Activated CD4-positive, alpha-beta T cell treated with anti-CD3 and anti-CD28 coated beads, Interleukin-2, amount 10 ng/mL, durations not matched to agents 7 days and 5 days (primary cell): ENCODE measurements at places on chromosomes 4 and X. TPM values are rescaled to one million over a fixed set of nuclear protein-coding genes. Genes with fewer than 3 reads are reported as not detected.

GRCh38 chr4:169987327-169988228 lies 38.6 kb downstream of the MFAP3L start:
- DNase-seq: no peak

Gene FAM241A
- total RNA-seq: 1.2 TPM

Gene PAGE2B
- not detected for total RNA-seq

DNA sequence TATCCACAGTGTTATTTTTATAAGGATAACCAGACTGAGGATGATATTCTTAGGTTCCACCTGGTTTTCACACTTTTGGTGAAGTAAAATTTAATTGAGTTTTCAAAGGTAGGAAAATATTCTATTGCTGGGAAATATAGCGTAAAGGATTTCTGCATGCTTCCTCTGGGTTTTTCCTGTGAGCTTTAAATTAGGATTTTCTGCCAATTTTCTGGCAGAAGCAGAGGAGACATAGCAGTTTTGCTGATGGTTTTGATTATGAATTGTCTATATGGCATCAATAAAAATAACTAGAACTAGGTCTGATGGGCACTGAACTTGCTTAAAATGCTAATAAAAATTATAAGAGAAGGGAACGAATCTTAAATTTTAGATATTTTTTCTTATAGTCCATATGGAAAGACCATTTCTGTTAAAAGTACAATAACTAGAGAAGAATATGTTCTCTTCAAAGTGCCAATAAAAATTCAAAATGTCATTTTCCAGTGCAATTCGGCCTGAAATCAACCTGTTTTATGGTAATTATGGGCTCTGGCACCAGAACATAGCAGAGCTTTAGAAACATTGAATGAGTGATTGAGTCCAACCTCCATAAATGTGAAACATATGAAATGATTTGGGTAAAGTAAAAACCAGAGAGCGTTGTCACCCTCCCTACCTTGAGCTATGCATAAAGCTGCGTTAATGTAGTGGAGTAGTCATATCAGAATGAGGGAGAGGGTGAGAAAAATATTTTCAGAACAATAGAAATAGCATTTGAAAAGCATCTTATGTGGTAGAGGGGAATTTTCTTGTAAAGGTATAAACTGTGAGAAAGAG lies 279.7 kb downstream of the SPRY1 start:
- DNase-seq: no peak

Gene FDCSP
- total RNA-seq: not detected

Gene CFAP47
- not detected for total RNA-seq

GRCh38 chr4:55574252-55574651 lies 17.8 kb downstream of the PDCL2 start:
- no peak for DNase-seq

GRCh38 chr4:184473499-184474262 lies 669 bp downstream of the IRF2 start:
- peak; percentile 68 for DNase-seq

Gene TET2
- 22.6 TPM for total RNA-seq

DNA sequence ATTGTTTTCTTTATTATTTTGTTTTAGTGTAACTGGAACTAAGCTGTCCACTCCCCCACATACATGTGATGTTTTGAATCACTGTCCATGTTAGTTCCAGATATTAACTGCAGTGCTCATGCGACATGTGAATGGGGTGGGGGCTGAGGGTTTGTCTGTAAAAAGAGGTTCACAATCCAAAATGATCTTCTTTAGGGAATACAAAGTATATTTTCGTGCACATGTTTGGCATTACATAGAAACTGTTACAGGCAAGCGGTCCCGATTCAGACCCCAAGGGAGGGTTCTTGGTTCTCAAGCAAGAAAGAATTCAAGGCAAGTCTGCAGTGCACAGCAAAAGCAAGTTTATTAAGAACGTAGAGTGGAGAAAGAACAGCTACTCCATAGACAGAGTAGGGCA lies 296.5 kb upstream of the CLNK start:
- no peak for DNase-seq

Gene DCAF12L2
- not detected for total RNA-seq

Gene DMRTC1B
- not detected for total RNA-seq

DNA sequence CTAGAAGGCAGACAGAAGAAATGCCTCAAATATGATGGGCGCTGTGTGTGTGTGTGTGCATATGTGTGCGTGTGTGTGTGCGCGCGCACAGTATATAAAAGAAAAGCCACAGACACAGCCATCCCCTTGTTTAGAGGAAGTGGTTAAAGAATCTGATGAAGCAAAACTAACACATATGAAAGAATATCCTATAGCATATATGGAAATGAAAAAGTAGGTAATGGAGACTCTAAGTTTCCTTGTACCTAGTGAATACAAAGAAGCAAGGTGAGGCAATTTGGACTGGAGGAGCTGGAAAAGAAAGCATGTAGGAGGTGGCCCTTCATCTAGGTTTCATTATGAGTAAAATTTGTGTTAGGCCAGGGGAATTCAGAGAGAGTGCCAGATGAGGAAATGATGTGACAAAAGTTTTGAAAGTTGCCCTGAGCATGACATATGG lies 58.6 kb upstream of the MCF2 start:
- peak; percentile 51 for DNase-seq

DNA sequence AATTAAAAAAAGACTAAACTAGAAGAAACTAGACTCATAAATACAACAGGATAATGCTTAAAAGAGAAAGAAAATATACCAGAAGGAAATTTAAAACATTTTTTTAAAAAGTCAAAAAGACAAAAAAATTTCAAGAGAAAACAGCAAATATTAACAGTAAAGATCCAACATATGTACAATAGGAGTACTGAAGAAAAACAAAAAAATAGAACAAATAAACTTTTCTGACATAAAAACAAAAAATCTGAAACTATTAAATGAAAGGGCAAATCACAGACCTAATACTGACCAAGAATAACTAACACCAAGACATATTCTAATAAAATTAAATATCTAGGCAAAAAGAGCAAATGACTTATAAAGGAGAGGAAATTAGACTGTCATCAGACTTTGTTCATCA lies 11.5 kb downstream of the DNAJB14 start:
- no peak for DNase-seq

Gene NLGN3
- total RNA-seq: 1.6 TPM

DNA sequence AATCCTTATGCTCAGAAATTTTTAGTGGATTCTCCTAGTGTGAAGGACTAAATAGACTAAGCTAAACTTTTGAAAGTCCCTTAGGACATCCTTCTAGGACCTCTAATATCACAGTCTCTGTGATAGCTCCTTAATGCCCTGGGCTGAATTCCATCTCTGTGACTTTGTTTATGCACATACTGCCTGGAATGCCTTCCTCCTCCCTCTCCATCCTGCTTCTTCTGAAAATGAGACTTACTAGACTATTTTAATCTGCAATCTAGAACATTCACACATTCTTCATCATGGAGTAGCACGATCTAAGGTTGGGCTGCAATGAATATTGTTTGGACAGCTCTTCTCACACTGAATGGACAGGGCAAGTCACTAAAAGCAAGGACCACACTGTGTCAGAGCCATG lies 65.0 kb upstream of the MSX1 start:
- no peak for DNase-seq

DNA sequence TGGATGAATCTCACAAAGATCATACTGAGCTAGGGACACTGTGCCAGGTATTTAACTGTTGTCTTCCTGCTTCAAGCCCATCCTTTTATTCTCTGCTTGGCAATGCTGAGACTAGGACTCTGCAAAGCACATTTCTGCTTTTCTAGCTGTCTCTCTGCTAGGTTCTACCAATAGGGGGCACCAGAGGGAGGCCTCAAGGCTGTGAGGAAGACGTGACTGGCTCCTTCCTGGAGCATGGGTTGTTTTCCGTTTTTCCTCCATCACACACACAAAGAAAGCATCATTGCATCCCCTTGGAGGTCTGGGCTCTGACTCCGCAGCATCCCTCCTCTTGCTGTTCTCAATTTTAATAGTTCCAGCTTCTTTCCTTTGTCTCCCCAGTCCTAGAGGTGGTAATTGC lies 10.9 kb upstream of the DCTD start:
- DNase-seq: peak; percentile 21

Gene ASB9
- total RNA-seq: 0.67 TPM

- DNase-seq: no peak
Measured at GRCh38 chr4:41148931-41149330, 65.4 kb downstream of the APBB2 start.

- DNase-seq: no peak
Measured at GRCh38 chrX:103699243-103699642, 11.5 kb upstream of the TMEM31 start.

- DNase-seq: no peak
Measured at GRCh38 chrX:110051559-110051958, 48.6 kb downstream of the TMEM164 start.

- no peak for DNase-seq
Measured at GRCh38 chr4:22707390-22707789, 14.7 kb downstream of the GBA3 start.

Gene HSFX3
- not detected for total RNA-seq

GRCh38 chr4:109184491-109184961 lies 117.9 kb downstream of the COL25A1 start:
- DNase-seq: no peak

DNA sequence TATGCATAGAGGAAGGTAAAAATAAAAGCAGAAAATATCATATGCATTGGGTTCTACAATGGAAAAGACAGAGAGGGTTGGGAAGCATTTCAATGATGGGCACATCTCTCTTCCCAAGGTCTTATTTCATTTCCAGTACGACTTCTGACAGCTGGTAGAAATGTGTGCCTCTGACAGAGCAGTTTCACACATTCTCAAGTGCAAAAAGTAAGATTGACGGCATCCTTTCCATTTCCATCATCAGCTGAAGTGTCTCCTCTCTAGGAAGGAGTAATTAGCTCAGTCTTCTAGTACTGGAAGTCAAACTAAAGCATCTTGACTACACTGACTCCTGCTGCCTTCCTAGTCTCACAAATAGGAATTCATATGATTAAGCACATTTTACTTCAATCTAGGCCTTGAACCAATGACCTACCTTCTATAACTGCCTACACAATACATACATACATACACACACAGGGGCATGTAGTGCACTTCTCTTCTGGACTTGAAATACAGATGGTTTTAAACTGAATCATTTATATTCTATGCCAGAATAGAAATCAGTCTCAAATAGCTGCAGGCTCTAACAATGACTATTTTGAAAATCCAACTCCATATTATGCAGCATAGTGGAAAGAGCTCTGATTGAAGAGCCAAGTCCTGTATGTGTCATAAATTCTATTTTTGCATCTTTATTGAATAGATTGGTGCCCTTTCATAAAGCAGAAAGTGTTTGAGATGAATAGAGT lies 473.4 kb downstream of the INPP4B start:
- no peak for DNase-seq

Gene CXorf65
- 25.3 TPM for total RNA-seq

DNA sequence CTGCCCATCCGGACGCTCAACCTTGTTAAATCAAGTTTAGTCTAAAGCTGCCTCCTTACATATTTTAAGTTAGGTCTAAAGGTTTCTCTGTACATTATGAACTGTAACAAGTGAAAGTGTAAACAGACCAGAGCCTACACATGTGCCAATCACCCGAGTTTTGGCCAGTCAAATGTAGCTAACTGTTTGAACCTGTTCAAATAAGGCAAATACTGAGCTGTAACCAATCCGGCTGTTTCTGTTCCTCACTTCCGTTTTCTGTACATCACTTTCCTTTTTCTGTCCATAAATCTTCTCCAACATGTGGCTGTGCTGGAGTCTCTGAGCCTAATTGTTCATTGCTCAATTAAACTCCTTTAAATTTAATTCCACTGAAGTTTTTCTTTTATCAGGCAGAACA lies 113.3 kb upstream of the SHISA3 start:
- no peak for DNase-seq

Gene KLHL13
- 0.27 TPM for total RNA-seq

Gene ARL9
- 0.10 TPM for total RNA-seq

- no peak for DNase-seq
Measured at GRCh38 chr4:121717680-121718237, 21.0 kb upstream of the ANXA5 start.

Gene WWC2
- total RNA-seq: 0.25 TPM

DNA sequence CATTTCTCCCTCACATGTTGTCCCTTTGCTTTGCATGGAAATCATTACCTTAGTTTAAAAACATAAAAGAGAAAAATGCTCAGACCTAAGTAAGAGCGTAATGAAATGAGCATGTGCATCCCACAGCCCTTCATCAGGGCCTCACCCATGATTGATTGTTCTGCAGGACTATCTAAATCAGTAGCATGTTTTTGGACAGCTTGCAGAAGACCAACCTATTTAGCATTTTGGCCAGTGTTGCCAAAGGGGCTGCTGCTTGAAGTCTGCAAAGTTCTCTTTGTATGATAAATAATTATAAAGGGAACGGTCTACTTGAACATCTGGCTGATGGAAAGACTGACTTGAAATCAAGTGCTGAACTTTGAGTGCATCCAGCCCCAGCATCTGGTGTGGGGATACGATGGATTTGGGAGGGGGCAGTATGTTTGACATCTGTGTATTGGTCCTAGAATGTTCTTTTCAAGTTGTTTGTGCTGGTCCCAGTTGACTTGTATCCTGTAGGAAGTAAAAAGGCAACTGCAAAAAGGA lies 76.1 kb upstream of the LIMCH1 start:
- no peak for DNase-seq

DNA sequence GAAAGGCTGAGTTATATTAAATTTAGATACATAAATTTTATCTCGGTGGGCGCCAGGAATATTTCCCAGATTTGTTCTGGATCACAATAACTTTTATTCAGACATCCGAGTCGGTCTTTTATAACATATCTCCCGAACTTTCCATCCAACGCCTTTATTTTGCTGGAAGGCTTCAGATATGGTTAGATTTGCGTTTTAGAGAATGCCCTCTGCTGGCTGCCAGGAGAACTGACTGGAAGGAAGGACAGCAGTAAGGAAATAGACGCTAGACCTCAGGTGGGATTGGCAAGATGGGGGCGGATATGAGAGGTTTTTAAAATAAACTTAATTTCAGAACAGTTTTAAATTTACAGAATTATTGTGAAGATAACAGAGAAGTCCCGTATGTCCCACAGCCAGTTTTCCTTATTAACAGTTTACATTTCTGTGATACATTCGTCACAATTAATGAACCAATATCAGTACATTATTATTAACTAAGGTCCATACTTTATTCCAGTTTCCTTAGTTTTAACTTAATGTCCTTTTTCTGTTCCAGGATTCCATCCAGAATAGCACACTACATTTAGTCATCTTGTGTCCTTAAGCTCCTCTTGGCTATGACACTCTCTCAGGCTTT lies 4.6 kb upstream of the KANTR start:
- DNase-seq: peak; percentile 42

DNA sequence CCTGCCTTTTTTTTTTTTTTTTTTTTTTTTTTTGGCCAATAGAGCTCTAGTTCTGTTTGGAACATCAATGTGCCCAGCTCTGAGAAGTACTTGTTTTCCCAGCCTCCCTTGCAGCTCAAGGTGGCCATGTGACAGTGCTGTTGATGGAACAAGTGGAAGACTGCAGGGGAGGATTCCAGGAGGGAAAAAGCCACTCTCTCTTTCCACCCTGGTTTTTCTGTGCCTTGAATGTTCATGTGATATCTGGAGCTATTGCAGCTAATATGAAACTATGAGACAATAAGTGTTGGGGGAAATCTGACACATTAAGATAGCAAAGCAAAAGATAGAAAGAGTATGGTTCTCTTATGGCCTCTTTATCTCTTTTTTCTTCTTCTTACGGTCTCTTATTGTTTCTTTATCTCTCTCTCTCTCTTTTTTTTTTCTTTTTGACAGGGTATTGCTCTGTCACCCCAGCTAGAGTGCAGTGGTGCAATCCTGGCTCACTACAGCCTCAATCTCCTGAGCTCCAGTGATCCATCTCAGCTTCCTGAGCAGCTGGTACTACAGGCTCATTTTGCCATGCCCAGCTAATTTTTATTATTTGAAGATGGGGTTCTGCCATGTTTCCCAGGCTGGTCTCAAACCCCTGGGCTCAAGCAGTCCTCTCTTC lies 192.0 kb upstream of the LNX1 start:
- DNase-seq: no peak

Gene HPGDS
- total RNA-seq: 0.15 TPM
